ENCODE measurements at places on chromosomes 7 and 10.
A peak's percentile ranks its signal among the peaks of the same experiment; 100 is the strongest.

DNA sequence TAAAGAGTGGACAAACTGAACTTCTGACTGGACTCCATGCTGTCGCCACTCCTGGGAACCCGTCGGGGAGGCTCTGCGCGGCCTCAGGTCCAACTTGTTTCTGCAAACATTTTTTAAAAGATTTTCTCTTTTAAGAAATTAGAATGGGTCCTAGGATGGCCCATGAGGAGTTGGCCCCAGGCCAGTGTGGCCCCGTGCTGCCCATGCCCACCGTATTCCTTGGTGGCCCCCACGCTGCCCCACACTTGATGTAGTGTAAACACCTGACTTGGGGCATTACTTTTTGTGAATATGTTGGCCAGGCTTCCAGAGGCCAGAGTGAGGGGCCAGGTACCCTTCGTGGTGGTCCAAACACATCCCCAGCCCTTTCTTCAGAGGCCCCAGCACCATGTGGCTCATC, 19.3 kb downstream of the ZNF316 start:
- DNase-seq: no peak

DNA sequence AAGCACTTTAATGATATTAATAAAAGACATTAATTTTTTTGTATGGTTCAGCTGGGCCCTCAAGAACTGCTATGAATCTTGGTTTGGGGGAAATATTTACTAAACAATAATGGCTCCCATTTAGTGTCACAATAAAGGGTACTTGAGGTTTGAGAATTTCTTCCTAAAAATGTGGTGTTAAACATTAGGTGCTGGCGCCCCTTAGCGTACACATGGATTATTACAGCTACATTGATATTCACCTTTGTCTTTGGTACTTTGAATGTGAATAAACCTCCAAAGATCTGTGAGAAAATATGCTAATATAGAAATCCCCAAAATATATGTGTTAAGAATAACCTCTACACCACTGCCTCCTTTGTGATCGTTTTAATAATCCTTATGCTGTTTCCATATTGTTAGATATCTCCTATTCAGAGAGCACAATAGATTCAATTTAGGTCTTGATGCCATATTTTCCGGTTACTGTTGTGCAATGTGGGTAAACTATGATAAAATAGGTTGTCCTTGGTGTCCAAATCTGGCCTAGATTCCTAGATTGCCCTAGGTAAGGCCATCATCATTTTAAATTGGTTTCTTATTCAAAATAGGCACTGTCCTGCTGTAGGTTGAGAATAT, 161.8 kb upstream of the CACNA2D1 start:
- no peak for DNase-seq

DNA sequence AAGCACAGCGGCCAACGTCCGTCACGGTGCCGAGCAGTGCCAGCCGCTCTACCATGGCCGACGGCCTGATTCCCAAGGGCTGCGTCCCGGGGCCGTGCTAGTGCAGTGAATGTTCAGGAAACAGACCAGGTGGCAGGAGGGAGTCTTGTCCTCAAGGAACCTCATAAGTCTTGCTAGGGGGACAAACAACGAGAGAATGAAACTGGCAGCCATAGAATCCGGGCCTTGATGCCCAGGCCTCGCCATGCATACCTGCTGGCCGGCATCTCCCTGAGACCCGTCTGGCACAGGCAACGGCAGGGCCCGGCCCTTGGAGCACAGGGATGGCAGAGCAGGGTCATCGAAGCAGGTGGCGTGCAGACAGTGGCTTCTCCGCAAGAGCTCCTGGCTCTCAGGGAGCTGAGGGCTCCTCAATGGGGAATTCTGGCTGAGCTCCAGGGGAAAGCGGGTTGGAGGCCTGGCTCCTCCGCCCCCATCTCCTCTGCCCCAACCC, 58.8 kb downstream of the DIP2C start:
- DNase-seq: no peak

- DNase-seq: no peak
These were observed 56.5 kb upstream of the KDM7A start for GRCh38 chr7:140232957-140233917.

GRCh38 chr7:46424934-46425333, 503.9 kb upstream of the IGFBP3 start:
- no peak for DNase-seq

- no peak for DNase-seq
These were observed 90.2 kb upstream of the CHST15 start for GRCh38 chr10:124183617-124184016.

- no peak for DNase-seq
These were observed 228.5 kb downstream of the PTPRN2 start for GRCh38 chr7:158358926-158359645.

DNA sequence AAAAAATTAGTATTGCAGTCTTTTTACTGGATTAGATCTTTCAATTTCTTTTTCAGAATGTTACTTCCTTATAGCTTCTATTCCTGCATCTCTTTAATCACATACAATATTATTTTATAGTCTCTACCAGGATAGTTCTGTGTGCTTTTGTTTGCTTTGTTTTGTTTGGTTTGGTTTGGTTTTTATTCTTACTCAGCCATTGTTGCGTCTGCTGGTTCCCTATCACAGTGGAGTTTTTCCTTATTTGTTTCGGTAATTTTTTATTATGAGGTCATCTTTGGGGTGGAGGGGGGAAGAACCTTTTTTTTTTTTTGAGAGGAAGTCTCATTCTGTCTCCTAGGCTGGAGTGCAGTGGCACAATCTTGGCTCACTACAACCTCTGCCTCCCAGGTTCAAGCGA, 9.0 kb upstream of the BAIAP2L1 start:
- no peak for DNase-seq

- no peak for DNase-seq
These were observed 495.2 kb upstream of the ADARB2 start for GRCh38 chr10:2232479-2232878.

DNA sequence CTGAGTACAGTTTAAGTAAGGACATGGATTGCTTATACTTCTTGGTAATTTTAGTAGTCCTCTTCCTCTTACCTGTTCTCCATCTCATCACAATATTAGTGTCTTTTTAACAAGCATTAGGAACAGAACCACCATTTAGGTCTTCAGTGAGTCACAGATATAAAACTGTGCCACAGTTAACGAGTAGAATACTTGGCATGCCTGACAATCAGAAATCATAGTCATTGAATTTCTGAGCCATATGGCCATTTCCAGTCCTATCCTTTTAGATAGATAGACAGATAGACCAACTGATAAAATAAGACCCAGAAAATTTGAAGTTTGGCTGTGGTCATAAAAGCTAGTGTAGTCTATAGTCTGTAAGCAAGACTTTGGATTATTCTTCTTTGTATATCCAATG, 71.1 kb downstream of the GBF1 start:
- DNase-seq: no peak

- DNase-seq: no peak
These were observed 13.8 kb downstream of the VIPR2 start for GRCh38 chr7:159130820-159131219.

DNA sequence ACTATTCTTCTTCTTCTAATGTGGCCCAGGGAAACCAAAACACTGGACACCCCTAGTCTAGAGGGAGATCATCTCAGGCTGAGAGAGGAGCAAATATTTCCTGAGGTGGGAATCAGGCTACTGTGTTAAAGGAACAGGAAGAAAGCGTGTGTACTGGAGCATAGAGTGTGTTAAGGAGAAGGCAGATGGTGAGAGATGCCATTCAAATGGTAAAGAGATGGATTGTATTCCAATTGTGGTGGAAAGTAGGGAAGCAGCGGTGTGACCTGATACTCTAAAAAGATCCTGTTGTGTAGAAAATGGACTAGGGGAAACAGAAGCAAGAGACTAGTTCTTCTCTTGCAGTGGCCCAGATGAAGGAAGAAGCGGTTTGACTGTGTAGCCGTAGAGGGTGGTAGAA, 31.2 kb downstream of the RAB18 start:
- no peak for DNase-seq

GRCh38 chr10:22319980-22320558, 830 bp upstream of the BMI1 start:
- DNase-seq: no peak

- peak; percentile 45 for DNase-seq
These were observed 7.3 kb downstream of the LRRN3 start for GRCh38 chr7:111098011-111098925.

DNA sequence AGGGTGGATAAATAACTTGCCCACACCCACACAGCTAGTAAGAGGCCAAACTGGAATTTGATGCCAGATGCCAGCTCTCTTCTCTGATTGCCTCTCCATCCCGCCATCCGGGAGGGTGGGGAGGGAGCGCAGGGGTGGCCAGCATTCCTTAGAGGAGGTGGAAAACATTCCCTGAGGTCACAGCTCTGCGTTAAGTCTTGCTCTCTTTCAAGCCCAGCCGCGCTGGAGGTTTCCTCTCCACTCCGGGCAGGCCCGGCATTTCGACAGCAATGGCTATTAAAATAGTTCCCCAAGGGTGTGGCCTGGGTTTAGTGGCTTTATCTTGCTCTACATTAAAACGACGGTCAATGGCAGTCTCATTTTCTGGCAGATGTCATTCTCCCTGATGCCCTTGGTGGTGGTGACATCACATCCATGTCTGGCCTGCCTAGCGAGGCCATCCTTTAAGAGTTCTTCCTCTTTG, 16.1 kb upstream of the C10orf71 start:
- DNase-seq: no peak

GRCh38 chr7:111763221-111763801, 201.0 kb upstream of the IMMP2L start:
- no peak for DNase-seq

- DNase-seq: no peak
These were observed 18.0 kb upstream of the STARD3NL start for GRCh38 chr7:38160003-38160571.

GRCh38 chr7:36278620-36279172, 111.0 kb upstream of the ANLN start:
- DNase-seq: no peak

GRCh38 chr7:103573479-103574058, 127.6 kb upstream of the SLC26A5 start:
- no peak for DNase-seq

GRCh38 chr10:16341637-16342036, 95.2 kb upstream of the PTER start:
- no peak for DNase-seq

DNA sequence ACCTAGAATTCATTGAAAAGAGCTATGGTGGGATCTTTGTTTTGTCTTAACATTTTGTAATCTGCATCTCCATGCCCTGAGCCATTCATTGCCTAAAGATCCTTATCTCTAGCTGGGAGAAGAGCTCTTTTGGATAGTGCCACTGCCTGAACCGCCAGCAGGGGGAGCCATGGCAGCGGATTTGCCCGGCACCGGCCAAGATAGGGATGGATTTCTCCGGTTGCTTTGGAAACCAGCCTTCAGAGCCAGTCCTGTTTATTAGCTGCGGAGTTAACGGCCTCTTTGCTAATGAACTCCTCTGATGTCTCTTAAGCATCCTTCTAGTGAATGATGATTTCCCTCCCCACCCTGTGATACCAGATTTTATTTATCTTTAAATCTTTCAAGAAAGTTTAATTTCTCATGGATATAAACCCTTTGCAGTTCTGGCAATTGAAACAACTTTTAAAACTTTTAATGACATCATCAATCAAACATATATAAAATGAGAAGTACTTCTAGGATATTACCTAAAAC, 58.2 kb upstream of the LYZL2 start:
- peak; percentile 79 for DNase-seq

- peak; percentile 25 for DNase-seq
These were observed 15.0 kb upstream of the PCBD1 start for GRCh38 chr10:70903262-70903921.

DNA sequence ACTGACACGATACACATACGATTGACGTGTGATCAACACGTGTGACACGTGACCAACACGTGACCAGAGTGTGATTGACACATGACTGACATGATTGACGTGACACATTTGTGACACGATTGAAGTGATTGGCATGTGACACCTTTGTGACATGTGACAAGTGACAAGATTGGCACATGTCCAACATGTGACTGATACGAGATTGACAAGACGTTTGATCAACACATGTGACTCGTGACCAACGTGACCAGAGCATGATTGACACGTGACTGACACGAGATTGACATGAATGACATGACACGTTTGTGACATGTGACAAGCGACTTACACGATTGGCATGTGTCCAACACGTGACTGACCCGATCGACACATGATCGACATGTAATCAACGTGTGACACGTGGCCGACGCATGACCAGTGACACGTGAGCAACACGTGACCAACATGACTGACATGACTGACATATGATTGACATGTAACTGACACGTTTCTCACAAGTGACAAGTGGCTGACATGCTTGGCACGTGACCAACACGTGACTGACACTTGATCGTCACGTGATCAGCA, 22.0 kb downstream of the CRPPA start:
- no peak for DNase-seq

DNA sequence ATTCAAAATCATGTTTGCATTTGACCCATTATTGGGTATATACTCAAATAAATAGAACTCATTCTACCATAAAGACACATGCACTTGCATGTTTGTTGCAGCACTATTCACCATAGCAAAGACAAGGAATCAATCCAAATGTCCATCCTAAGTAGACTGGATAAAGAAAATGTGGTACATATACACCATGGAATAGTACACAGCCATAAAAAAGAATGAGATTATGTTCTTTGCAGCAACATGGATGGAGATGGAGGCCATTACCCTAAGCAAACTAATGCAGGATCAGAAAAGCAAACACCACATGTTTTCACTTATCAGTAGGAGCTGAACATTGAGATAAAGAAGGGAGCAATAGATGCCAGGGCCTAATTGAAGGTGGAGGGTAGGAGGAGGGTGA, 12.0 kb upstream of the HHEX start:
- no peak for DNase-seq

DNA sequence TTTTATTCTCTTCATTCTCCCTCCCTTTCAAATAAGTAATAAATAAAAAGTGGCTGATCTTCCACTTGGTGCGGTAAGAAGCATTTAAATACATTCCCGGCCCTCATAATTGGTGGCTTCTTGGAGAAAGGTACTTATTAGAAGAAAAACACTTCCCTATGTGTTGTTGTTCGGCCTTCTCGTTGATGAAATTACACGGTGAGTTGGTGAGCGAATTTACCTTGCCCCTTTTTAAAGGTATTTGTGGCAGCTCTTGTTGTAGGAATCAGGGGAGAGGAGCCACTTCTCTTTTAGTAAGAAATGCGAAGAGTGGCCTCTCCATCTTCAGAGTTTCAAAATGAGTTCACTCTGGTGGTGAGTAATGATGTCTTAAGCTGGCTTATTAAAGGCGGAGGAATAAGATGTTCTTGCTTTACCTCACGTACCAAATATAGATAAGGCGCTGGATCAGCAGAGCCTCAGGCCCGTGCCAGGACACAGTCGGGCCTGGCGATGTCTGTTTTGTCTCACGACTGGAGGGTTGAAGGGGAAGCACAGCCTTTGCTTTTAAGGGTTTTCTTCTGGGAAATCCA, 135.9 kb downstream of the CUX1 start:
- DNase-seq: no peak

DNA sequence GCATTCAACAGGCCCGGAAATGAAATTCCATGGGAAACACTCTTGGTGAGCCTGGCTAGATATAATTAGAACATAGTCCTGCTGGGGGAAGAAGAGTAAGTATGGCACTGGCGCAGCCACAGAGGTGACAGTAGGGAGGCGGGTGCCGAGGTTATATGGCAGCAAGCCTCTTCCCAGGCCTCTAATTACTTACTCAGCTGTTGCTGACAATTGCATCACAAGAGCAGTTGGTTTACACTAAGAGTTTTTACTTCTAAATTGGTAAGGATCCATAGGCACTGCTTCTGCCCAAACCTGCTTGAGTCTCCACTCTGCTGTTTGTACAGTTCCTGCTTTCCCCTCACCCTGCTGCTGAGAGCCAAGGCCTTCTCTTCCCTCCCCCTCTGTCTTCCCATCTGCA, 93.3 kb upstream of the DUSP5 start:
- DNase-seq: no peak

- DNase-seq: no peak
These were observed 305.9 kb downstream of the GATA3 start for GRCh38 chr10:8360365-8360764.

- no peak for DNase-seq
These were observed 19.8 kb upstream of the C10orf67 start for GRCh38 chr10:23364378-23364777.
